ENCODE measurements at places on chromosomes 3 and 15.

- DNase-seq = peak; percentile 49
These were observed 71.9 kb downstream of the CSNK1G1 start for GRCh38 chr15:64284042-64284441.

DNA sequence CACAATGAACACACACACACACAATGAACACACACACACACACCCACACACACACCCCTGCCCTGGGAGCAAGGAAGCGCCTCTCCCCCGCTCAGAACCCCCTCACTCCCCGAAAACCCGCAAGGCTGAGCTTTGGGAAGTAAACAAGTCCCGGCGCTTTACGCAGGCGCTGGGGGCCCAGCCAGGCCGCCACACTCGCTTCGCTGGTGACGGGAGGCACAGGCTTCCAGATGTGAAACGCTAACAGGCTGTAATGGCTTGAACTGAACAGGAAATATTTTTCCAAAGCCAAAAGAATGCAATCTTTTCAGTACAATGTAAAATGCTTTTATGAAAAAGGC lies 122.7 kb upstream of the IGF1R start:
- no peak for DNase-seq

- DNase-seq = no peak
These were observed 15.3 kb downstream of the RLBP1 start for GRCh38 chr15:89205991-89206585.

DNA sequence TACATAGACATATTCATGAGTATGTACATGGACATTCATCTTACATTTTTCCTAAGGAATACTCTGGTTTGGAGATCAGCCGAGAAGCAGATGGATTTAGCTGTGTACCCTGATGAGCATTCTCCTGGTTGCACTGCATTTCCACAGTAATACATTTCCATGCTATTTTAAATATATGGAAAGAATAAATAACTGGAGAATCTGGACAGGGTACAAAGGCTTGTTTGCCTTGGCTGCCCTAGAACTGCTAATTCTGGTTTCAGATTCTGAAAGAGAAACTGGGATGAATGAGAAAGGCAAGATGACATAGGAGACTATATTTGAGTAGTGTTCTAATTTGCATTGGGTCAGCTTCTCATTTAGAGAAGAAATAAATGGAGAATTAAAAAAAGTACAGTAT lies 190.8 kb upstream of the FAM3D start:
- no peak for DNase-seq

DNA sequence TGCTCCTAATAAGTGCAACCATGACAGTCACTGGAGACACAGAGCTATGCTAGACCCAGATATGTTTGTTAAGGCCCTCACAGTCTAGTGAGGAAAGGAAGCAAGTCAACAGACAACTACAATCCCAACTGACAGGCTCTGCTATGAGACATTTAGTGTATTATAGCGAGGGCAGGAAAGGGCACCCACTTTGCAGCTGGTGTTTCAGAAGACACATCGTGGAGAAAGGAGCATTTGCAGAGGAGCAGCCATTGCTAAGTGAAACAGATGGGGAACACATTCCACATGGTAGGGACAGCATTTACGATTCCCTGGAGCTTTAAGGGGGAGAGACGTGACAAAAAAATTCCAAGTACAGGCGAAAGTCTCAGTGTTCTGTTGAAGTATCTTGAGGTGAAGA lies 685.6 kb downstream of the AGBL1 start:
- no peak for DNase-seq

GRCh38 chr15:31391687-31392671 lies 65.3 kb downstream of the KLF13 start:
- DNase-seq = peak; percentile 70

GRCh38 chr15:58217460-58217859 lies 79.3 kb downstream of the AQP9 start:
- no peak for DNase-seq

DNA sequence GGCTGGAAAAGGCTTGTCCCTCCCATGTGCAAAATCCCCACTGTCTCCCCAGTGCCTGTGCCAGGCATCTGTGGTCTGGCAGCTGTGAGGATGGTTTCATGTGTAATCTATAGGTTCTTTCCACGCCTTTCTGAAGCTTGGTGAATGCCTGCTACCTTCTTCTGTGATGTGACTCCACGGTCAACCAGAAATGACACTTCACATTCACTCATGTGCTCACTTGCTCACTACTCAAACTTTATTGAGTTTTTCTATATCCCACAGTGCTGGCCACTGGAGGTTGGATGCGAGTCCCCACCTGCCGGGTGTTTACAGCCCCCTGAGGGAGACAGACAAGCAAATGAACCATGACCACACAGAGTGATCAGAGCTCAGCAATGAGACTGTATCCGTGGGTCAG lies 27.9 kb upstream of the TLE3 start:
- DNase-seq = no peak

DNA sequence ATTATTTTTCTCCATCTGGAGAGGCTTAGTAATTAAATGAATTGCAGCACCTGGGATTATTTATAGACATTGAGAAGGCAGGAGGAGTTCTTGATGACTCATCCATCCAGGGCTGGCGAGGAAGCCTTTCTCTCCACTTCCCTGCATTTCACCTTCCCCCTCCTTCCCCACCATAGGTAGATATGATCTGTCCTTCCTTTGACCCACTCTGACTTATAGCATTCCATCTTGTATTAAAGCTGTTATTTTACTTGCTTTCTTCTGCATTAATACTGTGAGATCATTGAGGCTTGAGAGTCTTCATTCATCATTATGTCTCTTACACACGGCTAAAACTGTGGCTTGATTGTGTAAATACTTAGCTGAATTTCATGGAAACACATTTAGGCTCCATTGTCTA lies 288.8 kb downstream of the FEZF2 start:
- DNase-seq = no peak

GRCh38 chr15:26298659-26299170 lies 435.6 kb upstream of the ATP10A start:
- DNase-seq = no peak

GRCh38 chr15:69568173-69569009 lies 115.8 kb downstream of the RPLP1 start:
- no peak for DNase-seq
